ENCODE measurements at places on chromosomes 11 and 22. TPM values are rescaled to one million over a fixed set of nuclear protein-coding genes. Genes with fewer than 3 reads are reported as not detected.
A peak's percentile ranks its signal among the peaks of the same experiment; 100 is the strongest.

The TMEM151A gene
- 2.2 TPM for total RNA-seq

The ROBO4 gene
- total RNA-seq = 0.13 TPM

The ACCS gene
- total RNA-seq = 14.5 TPM

The OTOG gene
- 3.5 TPM for total RNA-seq

The SEZ6L gene
- 0.57 TPM for total RNA-seq

The METTL15 gene
- 16.3 TPM for total RNA-seq

The PARVG gene
- total RNA-seq = 0.94 TPM

The SYT8 gene
- not detected for total RNA-seq

The RIMBP3B gene
- 0.62 TPM for total RNA-seq

The TRMT2A gene
- total RNA-seq = 68.6 TPM

The CLCF1 gene
- 0.48 TPM for total RNA-seq

The CNGA4 gene
- 0.50 TPM for total RNA-seq

GRCh38 chr11:74196781-74197486 is 25.8 kb downstream of the PPME1 start:
- H3K27ac ChIP-seq = no peak overlapping the region
- peaks cover 16% of the 10 kb centered on the region for H3K36me3 ChIP-seq

GRCh38 chr11:128733440-128734102 is 39.7 kb downstream of the FLI1 start:
- H3K4me3 ChIP-seq = peak overlapping the region; percentile 58
- H3K4me1 ChIP-seq = peaks cover 78% of the 10 kb centered on the region
- peak overlapping the region; percentile 96 for H3K27ac ChIP-seq
- DNase-seq = peak; percentile 57
- H3K27me3 ChIP-seq = peaks cover 22% of the 10 kb centered on the region

DNA sequence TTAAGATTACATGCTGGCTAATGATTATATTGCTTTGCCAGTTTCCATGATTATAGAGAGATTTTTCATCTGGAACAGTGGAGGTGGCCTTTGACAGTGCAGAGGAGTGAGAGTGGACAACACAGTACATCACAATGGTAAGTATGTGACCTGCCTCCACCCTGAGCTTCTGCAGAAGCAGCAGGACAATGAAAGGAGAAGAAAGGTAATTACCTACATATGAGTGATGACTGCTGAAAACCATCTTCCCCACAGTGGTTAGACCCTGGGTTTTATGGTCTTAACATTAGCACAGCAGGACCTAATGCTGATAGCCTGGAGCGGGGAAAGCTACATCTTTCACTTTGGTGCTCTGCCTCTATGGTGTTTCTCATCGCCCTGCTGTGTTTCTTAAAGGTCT is 454.7 kb upstream of the DDI1 start:
- H3K27me3 ChIP-seq = no peaks in the 10 kb centered on the region
- no peak for DNase-seq
- H3K36me3 ChIP-seq = no peaks in the 10 kb centered on the region
- H3K4me3 ChIP-seq = no peak overlapping the region
- no peak overlapping the region for H3K27ac ChIP-seq

DNA sequence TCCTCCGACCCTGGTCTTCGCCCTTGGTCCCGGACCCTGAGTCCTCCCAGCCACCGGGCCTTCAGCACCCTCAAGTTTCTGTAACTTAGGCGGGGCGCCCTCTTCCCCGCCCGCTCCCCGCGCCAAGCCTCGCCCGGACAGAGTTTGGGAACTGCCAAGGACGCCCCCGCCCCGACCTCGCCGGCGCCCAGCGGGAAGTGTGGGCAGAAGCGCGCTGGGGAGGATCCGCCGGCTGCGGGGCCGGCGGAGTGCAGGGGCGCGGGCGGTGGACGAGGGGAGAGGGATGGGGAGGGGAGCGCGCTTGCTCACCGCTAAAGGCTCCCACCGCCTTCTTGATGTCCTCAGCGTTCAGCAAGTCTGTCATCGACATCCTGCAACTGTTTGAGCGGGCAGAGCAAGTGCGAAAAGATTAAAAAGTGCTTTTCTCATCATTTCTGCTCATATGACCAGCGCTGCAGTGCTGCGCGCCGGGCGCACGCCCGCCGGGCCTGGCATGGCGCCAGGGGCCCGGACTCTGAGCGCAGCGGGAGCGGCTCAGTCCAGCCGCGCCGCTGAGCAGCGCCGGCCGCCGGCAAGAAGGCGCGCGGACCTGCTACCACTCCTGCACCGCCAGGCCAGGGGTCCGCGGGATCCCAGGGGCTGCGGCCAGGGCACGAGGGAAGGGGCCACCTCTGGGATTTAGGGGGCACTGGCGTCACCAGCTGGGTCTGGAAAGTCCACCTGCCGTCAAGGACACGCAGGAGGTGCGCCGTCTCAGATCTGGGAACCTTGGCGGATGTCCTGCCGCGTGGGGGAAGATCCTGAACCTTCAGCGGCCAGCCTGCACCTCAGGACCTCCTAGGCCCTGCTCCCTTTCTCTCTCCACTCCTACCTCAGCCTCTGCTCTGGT is at the start of gene PVALB:
Gene PVALB (minus strand): TSS at position 400 of the 889 bp plus-strand sequence. CDS start 30 bp downstream, at position 370.
- peak within 1 kb of the TSS; percentile 69 for H3K4me3 ChIP-seq
- peaks cover 28% of the 10 kb centered on the region for H3K4me1 ChIP-seq
- H3K36me3 ChIP-seq = no peaks in the 10 kb centered on the region
- H3K27ac ChIP-seq = no peak within 1 kb of the TSS

GRCh38 chr11:74815966-74816365 is 67.3 kb downstream of the RNF169 start:
- no peaks in the 10 kb centered on the region for H3K27me3 ChIP-seq
- H3K4me3 ChIP-seq = no peak overlapping the region
- no peaks in the 10 kb centered on the region for H3K4me1 ChIP-seq

GRCh38 chr11:120270386-120270785 is 30.4 kb downstream of the POU2F3 start:
- H3K4me1 ChIP-seq = peaks cover 23% of the 10 kb centered on the region
- DNase-seq = no peak
- H3K36me3 ChIP-seq = no peaks in the 10 kb centered on the region
- no peak overlapping the region for H3K4me3 ChIP-seq
- H3K27ac ChIP-seq = no peak overlapping the region

- peaks cover 64% of the 10 kb centered on the region for H3K27me3 ChIP-seq
- no peak for DNase-seq
- H3K4me3 ChIP-seq = no peak overlapping the region
- H3K4me1 ChIP-seq = peaks cover 37% of the 10 kb centered on the region
Observed at GRCh38 chr11:126660761-126661425, 305.4 kb downstream of the ST3GAL4 start.

GRCh38 chr11:97937501-97937900 is 1083.2 kb upstream of the CNTN5 start:
- H3K4me3 ChIP-seq = no peak overlapping the region
- peaks cover 3% of the 10 kb centered on the region for H3K27me3 ChIP-seq
- H3K36me3 ChIP-seq = no peaks in the 10 kb centered on the region
- no peak for DNase-seq
- H3K4me1 ChIP-seq = peaks cover 33% of the 10 kb centered on the region

- no peaks in the 10 kb centered on the region for H3K27me3 ChIP-seq
- H3K4me1 ChIP-seq = peaks cover 37% of the 10 kb centered on the region
- H3K4me3 ChIP-seq = no peak overlapping the region
- peaks cover 67% of the 10 kb centered on the region for H3K36me3 ChIP-seq
- DNase-seq = no peak
- 0 out of 2 replicates have a peak overlapping the region, but pooled peaks have one; percentile 43 for H3K27ac ChIP-seq
Observed at GRCh38 chr11:2947744-2948143, 18.5 kb upstream of the PHLDA2 start.

DNA sequence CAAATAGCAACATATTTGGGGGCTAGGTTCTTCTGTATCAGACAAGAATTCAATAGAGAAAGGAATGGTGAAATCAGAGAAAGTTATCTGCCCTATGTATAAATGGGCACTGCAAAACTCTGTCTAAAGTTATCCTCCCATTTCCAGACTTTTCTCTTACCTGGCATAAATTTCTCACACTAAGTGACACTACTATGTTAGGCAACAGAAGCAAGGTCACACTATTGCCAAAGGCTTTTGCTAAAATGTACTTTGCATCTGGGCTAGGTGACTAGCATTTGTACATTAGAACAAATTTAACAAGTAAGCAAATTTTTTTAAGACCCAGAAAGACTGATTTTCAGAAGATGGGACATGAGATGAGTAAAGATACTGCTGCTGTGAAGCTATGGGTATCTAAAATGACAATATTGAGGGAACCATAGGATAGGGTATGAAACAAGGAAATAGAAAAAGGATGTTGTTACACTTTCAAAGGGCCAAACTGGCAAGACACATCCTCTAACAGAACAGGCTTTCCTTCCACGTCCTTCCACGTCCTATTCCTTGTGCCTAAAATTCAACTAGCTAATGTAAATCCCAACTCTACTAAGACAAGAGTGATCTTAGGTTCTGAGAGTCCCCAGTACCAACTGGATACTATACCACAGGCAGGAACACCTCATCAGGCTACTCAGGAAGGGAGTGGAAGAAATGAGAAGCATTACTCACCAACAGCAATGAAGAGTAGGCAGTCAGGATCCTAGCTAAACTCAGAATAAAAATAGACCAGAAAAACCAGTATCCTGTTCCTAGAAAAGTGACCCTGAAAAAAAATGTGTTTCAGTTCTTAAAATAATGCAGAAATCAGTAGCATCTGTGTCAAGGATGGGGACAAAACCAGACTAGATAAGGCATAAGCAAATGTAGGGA is 22.6 kb downstream of the GDPD4 start:
- H3K36me3 ChIP-seq = no peaks in the 10 kb centered on the region
- H3K4me1 ChIP-seq = no peaks in the 10 kb centered on the region
- H3K27ac ChIP-seq = no peak overlapping the region
- no peak for DNase-seq

DNA sequence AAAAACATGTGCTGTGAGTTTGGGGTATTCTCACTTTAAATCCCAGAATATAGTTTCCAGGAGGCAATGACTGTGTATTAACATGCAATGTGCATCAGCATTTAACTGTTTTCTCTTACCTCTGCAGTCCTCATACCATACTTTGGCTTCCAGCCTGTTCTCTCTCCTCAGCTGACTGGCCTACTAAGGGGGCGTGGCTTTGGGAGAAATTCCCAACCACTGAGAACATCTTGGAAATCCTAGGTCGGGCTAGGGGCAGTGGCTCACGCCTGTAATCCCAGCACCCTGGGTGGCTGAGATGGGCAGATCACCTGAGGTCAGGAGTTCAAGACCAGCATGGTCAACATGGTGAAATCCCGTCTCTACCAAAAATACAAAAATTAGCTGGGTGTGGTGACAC is 13.5 kb upstream of the ZC3H12C start:
- no peak overlapping the region for H3K27ac ChIP-seq
- H3K27me3 ChIP-seq = no peaks in the 10 kb centered on the region
- H3K36me3 ChIP-seq = peaks cover 6% of the 10 kb centered on the region
- peaks cover 34% of the 10 kb centered on the region for H3K4me1 ChIP-seq
- no peak overlapping the region for H3K4me3 ChIP-seq

DNA sequence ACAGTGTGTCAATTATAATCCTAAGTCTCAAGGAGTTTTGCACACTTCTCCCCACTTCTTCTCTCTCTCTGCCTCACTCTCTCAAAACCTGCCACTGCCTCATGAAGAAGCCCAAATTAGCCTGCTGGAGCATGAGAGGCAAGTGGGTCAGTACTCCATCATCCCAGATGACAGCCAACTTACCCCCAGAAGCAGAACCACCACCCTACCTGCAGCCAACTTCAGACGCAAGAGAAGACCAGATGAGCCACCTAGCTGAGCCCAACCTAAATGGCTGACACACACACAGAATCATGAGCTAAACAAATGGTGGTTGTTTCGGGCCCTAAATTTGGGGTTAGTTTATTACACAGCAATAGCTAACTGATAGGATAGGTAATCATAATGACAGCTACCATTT is 61.2 kb downstream of the CD82 start:
- H3K4me3 ChIP-seq = no peak overlapping the region
- DNase-seq = no peak
- no peaks in the 10 kb centered on the region for H3K36me3 ChIP-seq
- H3K4me1 ChIP-seq = peaks cover 10% of the 10 kb centered on the region

- peaks cover 9% of the 10 kb centered on the region for H3K36me3 ChIP-seq
- no peak overlapping the region for H3K4me3 ChIP-seq
- H3K27ac ChIP-seq = no peak overlapping the region
- peaks cover 10% of the 10 kb centered on the region for H3K27me3 ChIP-seq
- no peak for DNase-seq
Observed at GRCh38 chr11:94595076-94595475, 27.9 kb downstream of the PIWIL4 start.

- no peak overlapping the region for H3K4me3 ChIP-seq
- H3K27ac ChIP-seq = no peak overlapping the region
- 0 out of 2 replicates have a peak, but pooled peaks cover 3% of the 10 kb centered on the region for H3K27me3 ChIP-seq
- DNase-seq = no peak
Observed at GRCh38 chr22:18965526-18966421, 29.7 kb upstream of the PRODH start.

DNA sequence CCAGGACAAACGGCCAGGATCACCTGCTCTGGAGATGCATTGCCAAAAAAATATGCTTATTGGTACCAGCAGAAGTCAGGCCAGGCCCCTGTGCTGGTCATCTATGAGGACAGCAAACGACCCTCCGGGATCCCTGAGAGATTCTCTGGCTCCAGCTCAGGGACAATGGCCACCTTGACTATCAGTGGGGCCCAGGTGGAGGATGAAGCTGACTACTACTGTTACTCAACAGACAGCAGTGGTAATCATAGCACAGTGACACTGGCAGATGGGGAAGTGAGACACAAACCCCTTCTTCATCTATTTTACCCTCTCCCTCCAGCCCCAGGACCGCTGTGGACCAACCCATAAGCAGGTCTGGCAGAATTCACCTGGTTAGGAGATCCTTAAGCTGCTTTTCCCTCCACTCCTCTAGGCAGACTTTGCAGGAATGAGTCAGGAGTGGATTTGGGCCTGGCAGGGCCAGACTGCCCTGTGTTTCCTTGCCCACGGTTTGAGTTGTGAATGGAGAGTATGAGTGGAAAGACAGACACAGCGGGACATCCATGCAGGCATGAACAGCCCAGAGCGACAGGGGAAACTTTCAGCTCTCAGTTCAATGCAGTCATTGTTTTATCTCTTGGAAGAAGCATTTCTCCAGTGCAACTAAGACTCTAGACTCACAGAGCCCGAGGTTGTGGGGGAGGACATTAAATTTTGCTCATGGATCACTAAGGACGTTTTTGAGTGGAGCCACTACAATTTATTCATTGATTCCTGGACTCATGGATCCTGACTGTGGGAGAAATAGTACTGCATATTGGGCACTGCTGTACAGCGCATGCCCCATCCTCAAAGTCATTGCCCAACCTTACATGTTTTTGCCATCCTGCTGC is 75.3 kb upstream of the IGLL5 start:
- DNase-seq = no peak
- no peak overlapping the region for H3K4me3 ChIP-seq
- no peak overlapping the region for H3K27ac ChIP-seq
- no peaks in the 10 kb centered on the region for H3K4me1 ChIP-seq
- peaks cover 87% of the 10 kb centered on the region for H3K27me3 ChIP-seq

DNA sequence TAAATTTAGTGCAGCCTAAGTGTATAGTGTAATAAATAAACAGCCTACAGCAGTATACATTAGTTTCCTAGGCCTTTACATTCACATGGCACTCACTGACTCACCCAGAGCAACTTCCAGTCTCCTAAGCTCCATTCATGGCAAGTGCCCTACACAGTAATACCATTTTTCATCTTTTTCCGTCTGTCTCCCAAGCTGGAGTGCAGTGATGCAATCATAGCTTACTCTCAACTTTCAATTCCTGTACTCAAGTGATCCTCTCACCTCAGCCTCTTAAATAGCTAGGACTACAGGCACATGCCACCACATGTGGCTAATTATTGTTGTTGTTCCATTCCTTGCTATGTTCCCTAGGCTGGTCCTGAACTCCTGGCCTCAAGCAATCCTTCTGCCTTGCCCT is 54.4 kb downstream of the FCHSD2 start:
- peaks cover 7% of the 10 kb centered on the region for H3K4me1 ChIP-seq
- no peaks in the 10 kb centered on the region for H3K27me3 ChIP-seq
- H3K4me3 ChIP-seq = no peak overlapping the region
- H3K36me3 ChIP-seq = no peaks in the 10 kb centered on the region

GRCh38 chr11:11382858-11383532 is 29.9 kb upstream of the CSNK2A3 start:
- peaks cover 3% of the 10 kb centered on the region for H3K36me3 ChIP-seq
- H3K27me3 ChIP-seq = no peaks in the 10 kb centered on the region
- peaks cover 19% of the 10 kb centered on the region for H3K4me1 ChIP-seq
- no peak overlapping the region for H3K4me3 ChIP-seq
- H3K27ac ChIP-seq = no peak overlapping the region
- DNase-seq = no peak
